ENCODE measurements at places on chromosomes 1 and 21. TPM values are rescaled to one million over a fixed set of nuclear protein-coding genes. Genes with fewer than 3 reads are reported as not detected.

The KMO gene
- total RNA-seq, result 0.32 TPM

The CA6 gene
- total RNA-seq, result not detected

The SPATA1 gene
- total RNA-seq, result 2.8 TPM

The LRRC38 gene
- total RNA-seq, result not detected

The FAM72B gene
- 0.91 TPM for total RNA-seq

The OR4F29 gene
- total RNA-seq, result 0.52 TPM

The MPL gene
- total RNA-seq, result not detected

The CDKN2C gene
- 60.6 TPM for total RNA-seq

The IL6R gene
- total RNA-seq, result 6.3 TPM

The DENND4B gene
- total RNA-seq, result 17.9 TPM

The FAM131C gene
- 0.26 TPM for total RNA-seq

The SIKE1 gene
- 66.0 TPM for total RNA-seq

The OVAAL gene
- not detected for total RNA-seq

The LYPD8 gene
- not detected for total RNA-seq

The SV2A gene
- 9.9 TPM for total RNA-seq

The MARK1 gene
- total RNA-seq, result 0.78 TPM

The PAQR6 gene
- 0.26 TPM for total RNA-seq

The SHISA4 gene
- total RNA-seq, result 21.0 TPM

The FAM72C gene
- 0.13 TPM for total RNA-seq

The REN gene
- total RNA-seq, result not detected

The NTRK1 gene
- not detected for total RNA-seq

The MED8 gene
- 47.9 TPM for total RNA-seq

The TFF2 gene
- not detected for total RNA-seq

The CD1C gene
- not detected for total RNA-seq

The MOV10 gene
- total RNA-seq, result 37.6 TPM

The SPATA46 gene
- not detected for total RNA-seq

The STYXL2 gene
- total RNA-seq, result not detected

The KCND3 gene
- total RNA-seq, result 11.8 TPM

The METTL18 gene
- 9.0 TPM for total RNA-seq

The CNIH3 gene
- 1.7 TPM for total RNA-seq

The S100A7 gene
- total RNA-seq, result not detected

The SMCP gene
- total RNA-seq, result not detected

The RGS8 gene
- 0.78 TPM for total RNA-seq

The RHBG gene
- total RNA-seq, result not detected

The NT5C1A gene
- not detected for total RNA-seq

The GREM2 gene
- total RNA-seq, result 5.1 TPM

The CD84 gene
- not detected for total RNA-seq

The FHAD1 gene
- total RNA-seq, result 0.11 TPM

The PPFIA4 gene
- 29.6 TPM for total RNA-seq

The EDN2 gene
- total RNA-seq, result not detected

The PLA2G2A gene
- 4.3 TPM for total RNA-seq

The NRAS gene
- 90.7 TPM for total RNA-seq

The HRNR gene
- total RNA-seq, result not detected

The MR1 gene
- total RNA-seq, result 31.9 TPM

The MAP1LC3C gene
- 1.6 TPM for total RNA-seq

The CRP gene
- total RNA-seq, result not detected

The CFHR2 gene
- total RNA-seq, result not detected

The TOR1AIP2 gene
- 148 TPM for total RNA-seq

The DPT gene
- 7.6 TPM for total RNA-seq

The SLAMF9 gene
- total RNA-seq, result 0.86 TPM

The FAM177B gene
- not detected for total RNA-seq

The IVL gene
- total RNA-seq, result not detected

The AMY1C gene
- total RNA-seq, result not detected

The LAPTM5 gene
- total RNA-seq, result 0.13 TPM

The EPHB2 gene
- 1.3 TPM for total RNA-seq

The ACTA1 gene
- not detected for total RNA-seq

The ETNK2 gene
- total RNA-seq, result 1.4 TPM

Measured in articular chondrocyte of knee joint (primary cell).